ENCODE measurements at places on chromosomes 11 and 22. TPM values are rescaled to one million over a fixed set of nuclear protein-coding genes. Genes with fewer than 3 reads are reported as not detected.

C11orf16 gene
- total RNA-seq: not detected

- no peak for ATAC-seq
These were observed 3.3 kb upstream of the DIXDC1 start for GRCh38 chr11:111933872-111934271.

- peak; percentile 75 for ATAC-seq
These were observed 18.5 kb downstream of the NF2 start for GRCh38 chr22:29621761-29622526.

DNA sequence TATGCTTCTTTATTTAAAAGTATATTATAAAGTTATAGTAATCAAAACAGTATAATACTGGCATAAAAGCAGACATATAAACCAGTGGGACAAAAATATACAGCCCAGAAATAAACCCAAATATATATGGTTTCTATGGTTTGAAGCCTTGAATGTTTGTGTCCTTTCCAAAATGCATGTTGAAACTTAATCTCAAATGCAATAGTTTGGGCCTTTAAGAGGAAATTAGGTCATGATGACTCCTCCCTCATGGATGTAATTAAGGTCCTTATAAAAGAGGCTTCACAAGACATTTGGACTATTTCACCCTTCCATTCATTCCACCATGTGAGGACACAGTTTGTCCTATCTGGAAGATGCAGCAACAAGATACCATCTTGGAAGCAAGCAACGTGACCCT, at the start of gene MS4A6E:
TSS of gene MS4A6E (plus strand) at position 301 of the 400 bp plus-strand sequence. CDS start 7,641 bp downstream, outside the sequence.
- ATAC-seq: no peak

GRCh38 chr22:23235425-23235824, 55.1 kb downstream of the BCR start:
- ATAC-seq: no peak

- ATAC-seq: no peak
These were observed 803.2 kb upstream of the CCDC90B start for GRCh38 chr11:84089072-84090057.

RAB1B gene
- total RNA-seq: 145 TPM

OR6T1 gene
- total RNA-seq: not detected

MAML2 gene
- 4.5 TPM for total RNA-seq
